Vagina (tissue), 2 donors: ENCODE measurements at places on chromosomes 3 and 15. TPM values are rescaled to one million over a fixed set of nuclear protein-coding genes. Genes with fewer than 3 reads are reported as not detected.

DNA sequence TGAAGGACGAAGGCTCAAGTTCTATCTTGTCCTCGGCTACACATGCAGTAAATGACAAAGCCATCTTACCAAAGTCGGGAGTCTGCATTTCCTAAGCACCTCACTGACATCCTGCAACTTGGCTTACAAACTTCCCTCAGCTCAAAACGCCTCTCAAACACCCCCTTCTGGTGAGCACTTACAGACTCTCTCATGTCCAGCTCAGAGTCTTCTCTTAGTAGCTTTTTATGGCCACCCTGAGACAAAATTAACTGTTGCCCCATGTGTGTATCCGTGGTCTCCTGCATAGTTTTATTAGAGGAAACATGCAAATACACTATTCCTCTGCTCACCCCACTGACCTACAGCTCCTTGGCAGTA, 819.7 kb downstream of the FHIT start:
- no peak overlapping the region for H3K4me3 ChIP-seq
- H3K27ac ChIP-seq, result no peak overlapping the region
- H3K36me3 ChIP-seq, result no peaks in the 10 kb centered on the region
- no peak for DNase-seq

GRCh38 chr3:133479895-133480669, 80.2 kb downstream of the BFSP2 start:
- H3K27ac ChIP-seq, result no peak overlapping the region
- peaks cover 5% of the 10 kb centered on the region for H3K4me1 ChIP-seq
- no peaks in the 10 kb centered on the region for H3K27me3 ChIP-seq
- no peaks in the 10 kb centered on the region for H3K36me3 ChIP-seq
- no peak overlapping the region for H3K4me3 ChIP-seq

GRCh38 chr3:52082951-52083350, 26.6 kb upstream of the DUSP7 start:
- no peak for DNase-seq
- H3K27ac ChIP-seq, result no peak overlapping the region
- H3K4me1 ChIP-seq, result peaks cover 10% of the 10 kb centered on the region
- no peak overlapping the region for H3K4me3 ChIP-seq
- no peaks in the 10 kb centered on the region for H3K27me3 ChIP-seq

DNA sequence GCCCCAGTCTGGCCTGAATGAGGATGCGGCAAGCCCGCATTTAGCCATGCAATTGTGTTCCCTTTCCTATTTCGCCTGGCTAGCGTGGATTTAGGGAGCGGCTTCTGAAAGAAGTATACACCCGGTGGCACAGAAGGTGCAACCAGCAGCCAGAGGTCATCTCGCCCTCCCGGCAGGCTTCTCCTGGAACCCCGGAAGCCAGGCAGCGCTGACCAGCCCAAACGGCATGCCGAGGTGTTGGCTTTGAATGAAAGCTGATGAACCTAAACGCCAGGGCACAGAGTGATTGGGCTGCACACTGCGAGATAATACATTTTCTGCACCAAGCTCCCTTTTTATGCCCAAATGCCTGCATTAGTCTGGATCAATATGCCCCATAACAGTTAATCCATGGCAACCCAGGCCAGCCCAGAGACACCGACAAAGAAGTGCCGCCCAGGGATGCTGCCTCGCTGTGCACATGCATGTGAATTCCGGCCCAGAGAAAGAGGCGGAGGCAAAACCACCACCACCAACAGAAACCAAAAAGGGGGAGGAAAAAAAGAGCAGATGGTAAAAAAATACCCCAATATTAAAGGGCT, 1.4 kb downstream of the SRGAP3 start:
- H3K4me1 ChIP-seq, result peaks cover 34% of the 10 kb centered on the region
- no peak for DNase-seq
- no peak overlapping the region for H3K27ac ChIP-seq
- H3K27me3 ChIP-seq, result no peaks in the 10 kb centered on the region

- no peaks in the 10 kb centered on the region for H3K36me3 ChIP-seq
- H3K27ac ChIP-seq, result no peak overlapping the region
- DNase-seq, result no peak
- H3K27me3 ChIP-seq, result no peaks in the 10 kb centered on the region
- no peak overlapping the region for H3K4me3 ChIP-seq
- H3K4me1 ChIP-seq, result no peaks in the 10 kb centered on the region
Observed at GRCh38 chr3:178244733-178245709, 291.2 kb upstream of the KCNMB2 start.

DNA sequence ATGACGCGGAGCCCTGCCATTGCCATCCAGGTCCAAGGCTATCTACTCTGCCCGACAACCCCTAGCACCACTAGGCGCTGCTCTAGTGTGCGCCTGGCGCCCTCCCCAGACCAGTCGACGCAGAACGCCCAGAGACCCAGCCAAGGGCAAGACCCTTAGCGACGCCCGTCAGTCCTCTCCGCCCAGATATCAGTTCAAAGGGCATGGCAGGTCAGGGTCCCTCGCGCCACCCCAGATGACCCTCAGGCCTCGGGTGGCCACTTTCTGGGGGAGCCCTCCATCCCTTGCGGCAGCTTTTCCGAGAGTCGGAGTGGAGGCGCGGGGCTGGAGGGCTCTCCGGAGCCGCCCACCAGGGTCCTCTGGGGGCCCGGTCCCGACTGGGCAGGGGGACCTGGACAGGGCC, 371 bp upstream of the CLSTN2 start:
- peaks cover 12% of the 10 kb centered on the region for H3K4me1 ChIP-seq
- peak overlapping the region; percentile 53 for H3K4me3 ChIP-seq
- H3K27me3 ChIP-seq, result no peaks in the 10 kb centered on the region
- H3K36me3 ChIP-seq, result no peaks in the 10 kb centered on the region

- H3K27ac ChIP-seq, result no peak overlapping the region
- no peak for DNase-seq
- no peaks in the 10 kb centered on the region for H3K4me1 ChIP-seq
- no peaks in the 10 kb centered on the region for H3K27me3 ChIP-seq
- H3K4me3 ChIP-seq, result no peak overlapping the region
- no peaks in the 10 kb centered on the region for H3K36me3 ChIP-seq
Observed at GRCh38 chr3:104825116-104825515, 541.6 kb upstream of the ALCAM start.

- no peak overlapping the region for H3K4me3 ChIP-seq
- no peak overlapping the region for H3K27ac ChIP-seq
- no peak for DNase-seq
- H3K36me3 ChIP-seq, result no peaks in the 10 kb centered on the region
Observed at GRCh38 chr3:194246709-194247349, 104.3 kb downstream of the CPN2 start.

DNA sequence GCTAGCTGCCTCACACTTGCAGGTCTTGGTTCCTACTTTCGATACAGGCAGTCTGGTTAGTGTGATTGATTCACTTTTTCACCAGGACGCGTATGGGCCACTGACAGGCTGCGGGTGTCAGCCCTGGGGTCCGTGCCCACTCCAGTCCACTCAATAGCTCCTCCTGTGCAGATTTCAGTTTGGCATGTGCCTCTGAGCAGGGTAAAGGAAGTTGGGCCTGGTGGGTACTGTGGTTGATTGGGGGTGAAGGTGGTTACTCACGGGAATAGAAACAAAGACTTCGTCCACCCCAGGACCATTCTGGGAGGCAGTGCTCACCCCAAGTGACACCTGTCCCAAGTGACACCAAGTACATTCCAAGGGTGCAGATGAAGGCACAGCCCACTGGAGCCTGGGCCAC, 62.3 kb downstream of the EPHB1 start:
- no peaks in the 10 kb centered on the region for H3K36me3 ChIP-seq
- no peak overlapping the region for H3K27ac ChIP-seq
- H3K4me3 ChIP-seq, result no peak overlapping the region

GRCh38 chr3:167146911-167147310, 233.2 kb downstream of the ZBBX start:
- H3K27ac ChIP-seq, result no peak overlapping the region
- H3K36me3 ChIP-seq, result no peaks in the 10 kb centered on the region
- no peak overlapping the region for H3K4me3 ChIP-seq
- no peaks in the 10 kb centered on the region for H3K4me1 ChIP-seq

DNA sequence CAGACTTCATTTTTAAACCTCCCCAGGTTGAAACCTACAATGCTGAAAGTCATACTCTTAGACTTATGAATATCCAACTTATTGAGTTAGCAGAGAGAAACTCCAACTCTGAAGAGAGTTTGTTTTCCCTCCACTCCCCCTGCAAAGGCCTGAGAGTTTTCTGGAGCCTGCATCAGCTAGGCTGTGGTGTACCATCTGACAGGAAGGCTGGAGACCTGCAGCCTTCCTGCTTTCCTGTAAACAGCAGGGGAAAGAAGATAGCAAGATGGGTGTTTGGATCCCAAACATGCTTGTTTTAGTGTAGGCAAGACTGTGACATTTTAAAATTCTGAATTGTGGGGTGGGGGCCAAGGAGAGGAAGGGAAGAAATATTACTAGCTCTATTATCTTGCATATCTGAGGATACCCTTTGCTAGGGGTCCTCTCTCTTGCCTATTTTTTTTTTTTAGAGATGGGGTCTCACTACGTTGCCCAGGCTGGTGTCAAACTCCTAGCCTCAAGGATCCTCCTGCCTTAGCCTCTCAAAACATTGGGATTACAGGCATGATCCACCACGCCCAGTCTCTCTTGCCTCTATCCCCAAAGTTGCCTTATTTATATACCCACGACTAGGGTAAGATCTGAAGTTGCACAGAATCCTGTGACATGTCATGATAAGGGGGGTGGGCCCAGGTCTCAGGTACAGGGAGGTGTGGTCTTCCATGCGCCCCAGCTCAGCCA, 51.0 kb upstream of the USP3 start:
- no peak overlapping the region for H3K4me3 ChIP-seq
- no peak for DNase-seq
- no peaks in the 10 kb centered on the region for H3K27me3 ChIP-seq

GRCh38 chr3:31988271-31988670, 6.7 kb downstream of the ZNF860 start:
- H3K4me3 ChIP-seq, result no peak overlapping the region
- no peaks in the 10 kb centered on the region for H3K36me3 ChIP-seq
- DNase-seq, result no peak
- no peaks in the 10 kb centered on the region for H3K4me1 ChIP-seq
- H3K27ac ChIP-seq, result no peak overlapping the region

- H3K27ac ChIP-seq, result no peak overlapping the region
- no peaks in the 10 kb centered on the region for H3K27me3 ChIP-seq
- H3K4me1 ChIP-seq, result no peaks in the 10 kb centered on the region
- no peaks in the 10 kb centered on the region for H3K36me3 ChIP-seq
- H3K4me3 ChIP-seq, result no peak overlapping the region
Observed at GRCh38 chr3:109059264-109059663, 58.7 kb downstream of the MORC1 start.

DNA sequence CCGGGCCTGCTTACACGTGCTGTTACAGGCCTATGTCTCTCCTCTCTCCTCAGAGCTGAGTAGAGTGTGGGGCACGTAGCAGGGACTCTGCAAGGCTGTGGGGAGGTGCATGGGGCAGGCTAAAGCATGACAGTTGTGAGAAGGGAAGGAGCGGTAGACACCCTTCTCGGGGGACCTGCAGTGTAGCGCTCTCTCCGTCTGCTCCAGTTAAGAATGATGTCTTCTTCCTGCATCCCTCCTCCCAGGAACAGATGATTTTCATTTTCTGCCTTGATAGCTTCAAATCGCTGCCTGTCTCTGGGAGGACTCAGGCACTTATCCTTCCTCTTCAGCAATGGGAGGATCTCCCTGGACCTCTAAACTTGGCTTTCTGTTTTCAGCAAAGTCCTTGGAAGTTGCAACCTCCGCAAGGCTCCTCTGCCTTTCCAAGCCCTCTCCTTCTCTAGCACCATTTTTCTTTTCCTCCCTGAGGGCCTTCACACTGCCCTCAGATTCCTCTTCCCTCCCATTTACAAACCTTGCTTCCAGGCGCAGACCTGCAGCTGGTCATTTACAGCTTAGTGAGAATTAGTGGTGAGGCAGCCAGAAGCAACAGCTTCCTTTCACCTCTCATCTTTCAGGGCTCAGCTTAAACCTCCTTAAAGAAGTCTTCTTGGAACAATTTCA, 23.4 kb upstream of the TLE3 start:
- no peaks in the 10 kb centered on the region for H3K27me3 ChIP-seq
- H3K36me3 ChIP-seq, result no peaks in the 10 kb centered on the region
- no peak for DNase-seq
- H3K4me1 ChIP-seq, result peaks cover 34% of the 10 kb centered on the region

- H3K4me1 ChIP-seq, result peaks cover 100% of the 10 kb centered on the region
- no peaks in the 10 kb centered on the region for H3K27me3 ChIP-seq
- no peaks in the 10 kb centered on the region for H3K36me3 ChIP-seq
- peak; percentile 95 for DNase-seq
- H3K27ac ChIP-seq, result peak overlapping the region; percentile 96
Observed at GRCh38 chr15:40102897-40103858, 5.5 kb downstream of the BMF start.

GRCh38 chr3:10010421-10010877, 15.8 kb upstream of the FANCD2 start:
- no peaks in the 10 kb centered on the region for H3K27me3 ChIP-seq
- peak; percentile 84 for DNase-seq
- peak overlapping the region; percentile 69 for H3K27ac ChIP-seq
- peak overlapping the region; percentile 79 for H3K4me3 ChIP-seq
- no peaks in the 10 kb centered on the region for H3K36me3 ChIP-seq

DNA sequence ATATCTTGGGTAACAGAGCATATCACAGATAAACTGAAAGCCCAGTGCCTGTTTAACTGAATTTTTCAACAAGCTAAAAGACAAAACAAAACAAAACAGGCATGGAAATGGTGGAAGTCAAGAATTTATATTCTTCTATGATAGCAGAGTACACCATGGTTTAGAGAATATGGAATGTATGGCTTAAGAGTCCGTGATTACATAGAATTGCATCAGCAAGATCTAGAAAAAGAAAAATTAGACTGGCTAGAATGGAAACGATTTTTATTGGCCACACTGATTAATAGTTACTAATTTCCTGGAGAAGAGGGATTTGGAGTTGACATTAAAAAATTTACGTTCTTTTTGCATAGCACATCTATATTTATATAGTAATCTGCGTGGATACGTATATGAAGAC, 435.2 kb upstream of the DPPA4 start:
- H3K27me3 ChIP-seq, result no peaks in the 10 kb centered on the region
- no peak for DNase-seq
- H3K36me3 ChIP-seq, result no peaks in the 10 kb centered on the region
- no peaks in the 10 kb centered on the region for H3K4me1 ChIP-seq
- H3K4me3 ChIP-seq, result no peak overlapping the region
- no peak overlapping the region for H3K27ac ChIP-seq

- no peak overlapping the region for H3K4me3 ChIP-seq
- no peak for DNase-seq
- H3K36me3 ChIP-seq, result no peaks in the 10 kb centered on the region
- H3K27ac ChIP-seq, result no peak overlapping the region
- H3K27me3 ChIP-seq, result no peaks in the 10 kb centered on the region
Observed at GRCh38 chr15:75156326-75157215, 45.1 kb upstream of the C15orf39 start.

- H3K27ac ChIP-seq, result no peak overlapping the region
- H3K27me3 ChIP-seq, result no peaks in the 10 kb centered on the region
- no peaks in the 10 kb centered on the region for H3K4me1 ChIP-seq
- H3K36me3 ChIP-seq, result no peaks in the 10 kb centered on the region
- DNase-seq, result no peak
- H3K4me3 ChIP-seq, result no peak overlapping the region
Observed at GRCh38 chr15:41102854-41103253, 13.2 kb downstream of the INO80 start.

ZNF662 gene
- 6.6 TPM for total RNA-seq

TGM5 gene
- 8.3 TPM for total RNA-seq

PGBD4 gene
- total RNA-seq, result 1.5 TPM

GRK7 gene
- total RNA-seq, result 0.98 TPM

SLCO2A1 gene
- total RNA-seq, result 40.3 TPM

FOXB1 gene
- total RNA-seq, result not detected

MOBP gene
- not detected for total RNA-seq

MYRIP gene
- 7.4 TPM for total RNA-seq

CPNE9 gene
- not detected for total RNA-seq

SLC33A1 gene
- total RNA-seq, result 27.0 TPM

ISLR gene
- total RNA-seq, result 208 TPM

IL17RE gene
- 15.2 TPM for total RNA-seq

CYP8B1 gene
- total RNA-seq, result not detected

HHLA2 gene
- not detected for total RNA-seq

PLXNB1 gene
- total RNA-seq, result 257 TPM
